ENCODE measurements at places on chromosomes 11 and 22. TPM values are rescaled to one million over a fixed set of nuclear protein-coding genes. Genes with fewer than 3 reads are reported as not detected.

DNA sequence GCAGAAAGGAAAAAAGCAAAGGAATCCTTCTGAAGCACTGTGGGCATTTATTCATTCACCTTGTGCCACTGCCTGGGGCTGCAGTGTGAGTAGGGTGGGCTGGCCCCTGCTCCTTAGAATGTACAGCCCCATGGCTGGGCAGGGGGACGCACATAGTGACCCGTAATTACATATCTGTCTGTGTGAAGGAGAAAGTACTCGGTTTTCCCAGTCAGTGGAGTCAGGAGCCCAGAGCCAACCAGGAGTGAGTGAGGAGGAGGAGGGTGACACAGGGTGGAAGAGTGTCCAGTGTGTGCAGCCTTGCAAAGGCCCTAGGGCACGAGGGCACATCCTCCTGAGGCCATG lies 91.9 kb downstream of the CDKN1C start:
- peaks cover 2% of the 10 kb centered on the region for H3K36me3 ChIP-seq
- H3K27ac ChIP-seq = no peak overlapping the region
- no peak overlapping the region for H3K4me3 ChIP-seq
- H3K27me3 ChIP-seq = no peaks in the 10 kb centered on the region
- H3K4me1 ChIP-seq = no peaks in the 10 kb centered on the region

- no peak overlapping the region for H3K4me3 ChIP-seq
- no peaks in the 10 kb centered on the region for H3K27me3 ChIP-seq
- H3K27ac ChIP-seq = no peak overlapping the region
- no peak for DNase-seq
- peaks cover 9% of the 10 kb centered on the region for H3K4me1 ChIP-seq
Observed at GRCh38 chr11:2540223-2540991, 95.6 kb downstream of the KCNQ1 start.

DNA sequence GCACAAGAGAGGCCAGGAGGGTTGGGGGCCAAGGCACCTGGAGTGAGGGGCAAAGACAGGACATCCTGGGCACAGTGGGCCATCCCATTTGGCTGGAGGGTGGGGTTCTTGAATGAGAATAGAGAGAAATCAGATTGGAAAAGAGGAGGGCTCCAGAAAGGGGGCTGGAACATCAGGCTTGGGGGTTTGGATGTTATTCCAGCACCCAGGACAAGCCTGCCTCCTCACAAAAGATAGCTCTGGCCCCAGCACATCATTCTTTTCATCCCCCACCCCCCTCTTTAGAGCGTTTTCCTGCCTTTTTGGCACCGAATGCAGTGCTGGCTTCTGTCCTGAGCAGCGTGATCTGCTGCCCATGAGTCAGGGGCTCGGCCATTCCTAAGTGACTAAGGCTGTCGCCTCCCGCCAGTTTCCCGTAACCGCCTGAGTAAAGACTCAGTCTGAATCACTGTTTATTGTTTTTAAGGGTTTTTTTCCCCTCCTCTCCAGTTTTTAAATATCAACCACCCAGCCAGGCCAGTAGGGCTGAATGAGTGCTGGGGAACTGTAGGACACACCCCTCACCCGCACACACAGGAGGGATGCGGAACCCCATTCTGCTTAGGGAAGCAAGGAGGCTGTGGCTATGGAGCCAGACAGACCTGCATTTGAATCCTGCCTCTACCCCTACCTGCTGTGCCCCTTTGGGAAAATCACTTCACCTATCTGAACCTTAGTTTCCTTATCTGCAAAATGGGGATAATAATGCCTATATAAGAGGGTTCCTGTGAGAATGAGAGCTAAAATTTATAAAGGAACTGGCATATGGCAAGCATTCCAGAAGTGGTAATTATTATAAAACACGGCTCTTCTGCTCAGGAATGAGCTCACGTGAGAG lies 32.4 kb upstream of the NAV2 start:
- DNase-seq = no peak
- H3K27me3 ChIP-seq = peaks cover 9% of the 10 kb centered on the region
- H3K4me1 ChIP-seq = peaks cover under 1% of the 10 kb centered on the region
- H3K4me3 ChIP-seq = no peak overlapping the region
- H3K36me3 ChIP-seq = no peaks in the 10 kb centered on the region

- no peak overlapping the region for H3K27ac ChIP-seq
- H3K4me1 ChIP-seq = peaks cover 27% of the 10 kb centered on the region
- H3K4me3 ChIP-seq = no peak overlapping the region
- peaks cover 8% of the 10 kb centered on the region for H3K36me3 ChIP-seq
- no peaks in the 10 kb centered on the region for H3K27me3 ChIP-seq
Observed at GRCh38 chr11:123474994-123475393, 44.9 kb downstream of the GRAMD1B start.

- DNase-seq = no peak
- peaks cover 37% of the 10 kb centered on the region for H3K27me3 ChIP-seq
- no peak overlapping the region for H3K27ac ChIP-seq
- H3K36me3 ChIP-seq = no peaks in the 10 kb centered on the region
- H3K4me3 ChIP-seq = no peak overlapping the region
- peaks cover 19% of the 10 kb centered on the region for H3K4me1 ChIP-seq
Observed at GRCh38 chr11:134580610-134580975, 168.6 kb upstream of the B3GAT1 start.

- H3K4me1 ChIP-seq = peaks cover 5% of the 10 kb centered on the region
- H3K27ac ChIP-seq = no peak within 1 kb of the TSS
- DNase-seq = no peak
- no peaks in the 10 kb centered on the region for H3K36me3 ChIP-seq
- no peak within 1 kb of the TSS for H3K4me3 ChIP-seq
Observed at GRCh38 chr11:46277622-46278386, at the start of gene CREB3L1. CREB3L1 (plus strand) TSS chr11:46277662; CDS start chr11:46278112, 450 bp downstream.

DNA sequence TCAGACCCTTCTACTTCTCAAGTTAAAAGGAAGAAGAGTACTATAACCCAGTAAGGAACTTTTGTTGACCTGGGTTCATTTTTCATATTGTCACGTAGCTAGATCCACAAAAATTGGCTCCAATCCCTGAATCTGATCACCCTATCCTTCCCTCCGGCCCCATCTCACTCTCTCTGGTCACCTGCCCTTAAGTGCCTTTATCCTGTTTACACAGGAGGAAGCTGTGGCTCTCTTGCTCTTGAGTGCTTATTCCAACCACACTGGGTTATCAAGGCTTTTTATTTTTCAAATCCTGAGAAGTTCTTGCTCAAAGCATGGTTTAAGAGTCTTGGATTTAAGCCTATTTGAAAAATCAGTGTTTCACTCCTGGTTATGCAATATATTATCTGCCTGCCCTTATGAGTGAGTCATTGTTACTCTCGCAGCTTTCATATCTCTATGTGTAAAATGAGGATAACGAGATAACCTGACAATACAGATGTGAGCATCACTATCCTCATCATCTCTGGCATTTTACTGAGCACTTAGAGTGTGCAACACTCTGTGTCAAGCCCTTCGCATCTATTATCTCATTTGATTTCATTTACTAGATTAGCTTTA lies 293.9 kb downstream of the GUCY1A2 start:
- H3K4me3 ChIP-seq = no peak overlapping the region
- no peaks in the 10 kb centered on the region for H3K36me3 ChIP-seq
- no peak overlapping the region for H3K27ac ChIP-seq
- H3K27me3 ChIP-seq = no peaks in the 10 kb centered on the region

GRCh38 chr11:60880643-60881282 lies 13.4 kb downstream of the ZP1 start:
- peaks cover 19% of the 10 kb centered on the region for H3K36me3 ChIP-seq
- H3K4me3 ChIP-seq = no peak overlapping the region
- DNase-seq = no peak
- peaks cover 9% of the 10 kb centered on the region for H3K4me1 ChIP-seq
- H3K27ac ChIP-seq = peak overlapping the region; percentile 49

- peaks cover 28% of the 10 kb centered on the region for H3K27me3 ChIP-seq
- no peak overlapping the region for H3K4me3 ChIP-seq
- no peaks in the 10 kb centered on the region for H3K4me1 ChIP-seq
Observed at GRCh38 chr11:12754582-12755234, 80.5 kb downstream of the TEAD1 start.

GRCh38 chr11:96329419-96329818 lies 13.6 kb downstream of the MAML2 start:
- peak overlapping the region; percentile 61 for H3K4me3 ChIP-seq
- no peaks in the 10 kb centered on the region for H3K27me3 ChIP-seq
- DNase-seq = no peak
- H3K27ac ChIP-seq = peak overlapping the region; percentile 56
- peaks cover 31% of the 10 kb centered on the region for H3K36me3 ChIP-seq
- peaks cover 37% of the 10 kb centered on the region for H3K4me1 ChIP-seq

- no peaks in the 10 kb centered on the region for H3K4me1 ChIP-seq
- no peak overlapping the region for H3K27ac ChIP-seq
- no peak for DNase-seq
Observed at GRCh38 chr11:107821199-107821927, 37.2 kb downstream of the SLC35F2 start.

GRCh38 chr11:83025267-83025704 lies 46.4 kb downstream of the RAB30 start:
- H3K4me1 ChIP-seq = peaks cover 26% of the 10 kb centered on the region
- no peaks in the 10 kb centered on the region for H3K27me3 ChIP-seq

DNA sequence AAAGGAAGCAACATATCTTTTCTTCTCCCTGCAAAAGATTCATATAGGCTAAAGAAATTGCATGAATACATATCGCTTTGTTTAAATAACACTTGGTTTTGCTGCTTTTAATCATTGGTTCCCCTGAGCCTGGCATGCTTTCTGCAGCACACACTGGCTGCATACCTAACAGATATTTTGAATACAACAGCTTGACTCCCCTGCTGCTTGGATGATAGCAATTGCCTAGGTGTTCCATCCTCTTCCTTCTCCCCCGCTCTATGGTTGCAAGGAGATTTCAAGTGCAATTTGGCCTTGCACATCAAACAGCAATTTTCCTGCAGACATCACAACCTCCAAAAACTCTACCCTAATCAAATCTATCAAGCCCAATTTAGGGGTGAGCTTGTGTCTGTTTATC lies 430.0 kb downstream of the NTM start:
- no peak for DNase-seq
- H3K36me3 ChIP-seq = no peaks in the 10 kb centered on the region
- H3K27me3 ChIP-seq = peaks cover 5% of the 10 kb centered on the region

The GSTT2B gene
- not detected for total RNA-seq

The OR52E8 gene
- not detected for total RNA-seq

The MS4A14 gene
- total RNA-seq = 0.11 TPM

The FXYD2 gene
- 31.2 TPM for total RNA-seq

The OR8D4 gene
- total RNA-seq = not detected

The OR52I1 gene
- not detected for total RNA-seq

The PPFIA1 gene
- 40.3 TPM for total RNA-seq
